Cardiac septum (tissue), 1 donor: ENCODE measurements at places on chromosomes 4 and X. TPM values are rescaled to one million over a fixed set of nuclear protein-coding genes. Genes with fewer than 3 reads are reported as not detected.

DNA sequence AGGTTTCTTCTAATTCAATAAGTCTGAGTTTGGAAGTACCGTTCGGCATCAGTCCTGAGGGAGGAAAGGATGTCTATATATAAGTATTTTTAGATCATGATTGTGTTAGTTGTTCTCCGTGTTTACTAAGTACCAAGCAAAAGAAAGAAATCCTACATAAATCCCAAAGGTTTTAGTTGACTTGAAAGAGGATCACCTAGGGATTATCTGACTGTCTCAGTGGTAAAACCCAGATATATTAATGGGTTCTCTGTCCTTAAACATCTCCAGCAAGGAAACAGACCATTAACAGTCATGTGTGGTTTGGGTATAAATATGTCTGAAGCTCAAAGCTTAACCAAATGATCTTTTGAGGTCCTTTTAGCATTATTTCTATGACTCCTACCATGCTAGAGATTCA, 207.1 kb upstream of the RASGEF1B start:
- no peak for DNase-seq

DNA sequence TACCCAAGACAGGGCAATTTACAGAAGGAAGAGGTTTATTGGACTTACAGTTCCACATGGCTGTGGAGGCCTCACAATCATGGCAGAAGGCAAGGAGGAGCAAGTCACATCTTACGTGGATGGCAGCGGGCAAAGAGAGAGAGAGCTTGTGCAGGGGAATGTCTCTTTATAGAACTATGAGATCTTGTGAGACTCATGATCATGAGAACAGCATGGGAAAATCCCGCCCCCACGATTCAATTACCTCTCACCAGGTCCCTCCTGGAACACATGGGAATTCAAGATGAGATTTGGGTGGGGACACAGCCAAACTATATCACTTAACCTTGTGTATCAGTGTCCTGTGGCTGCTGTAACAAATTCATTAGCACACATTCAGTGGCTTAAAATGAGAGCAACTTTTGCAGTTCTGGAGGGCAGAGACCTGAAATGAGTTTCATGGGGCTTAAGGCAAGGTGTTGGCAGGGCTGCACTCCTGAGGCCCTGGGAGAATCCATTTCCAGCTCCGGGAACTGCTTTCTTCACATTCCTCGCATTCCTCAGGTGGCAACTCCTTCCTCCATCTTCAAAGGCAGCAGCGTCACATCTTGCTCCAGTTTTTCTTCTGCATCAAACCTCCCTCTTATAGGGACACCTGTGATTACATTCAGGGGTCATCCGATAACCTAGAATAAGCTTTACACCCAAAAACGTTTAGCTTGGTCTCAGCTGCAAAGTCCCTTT, 22.3 kb upstream of the NSG1 start:
- no peak for DNase-seq

DNA sequence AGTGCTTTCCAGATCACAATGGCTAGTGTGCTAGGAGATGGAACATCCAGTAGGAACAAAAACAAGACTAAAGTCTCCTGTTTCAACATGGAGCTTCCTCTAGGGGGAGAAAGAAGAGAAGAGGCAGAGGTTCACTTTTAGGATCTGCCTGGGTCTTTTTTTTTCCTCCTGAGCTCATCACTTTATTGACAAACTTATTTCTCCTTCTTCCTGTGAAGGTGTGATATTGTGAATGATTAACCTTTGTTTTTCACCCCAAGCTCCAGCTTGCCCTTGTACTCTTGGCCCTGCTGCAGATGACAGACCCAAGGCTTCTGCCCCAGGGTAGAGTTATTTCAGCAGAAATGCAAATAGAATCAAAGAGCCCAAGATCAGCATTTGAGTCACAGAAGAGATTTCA, 13.5 kb downstream of the PAGE4 start:
- DNase-seq: no peak

- DNase-seq: no peak
These were observed 163.3 kb upstream of the MAMLD1 start for GRCh38 chrX:150199803-150200202.

DNA sequence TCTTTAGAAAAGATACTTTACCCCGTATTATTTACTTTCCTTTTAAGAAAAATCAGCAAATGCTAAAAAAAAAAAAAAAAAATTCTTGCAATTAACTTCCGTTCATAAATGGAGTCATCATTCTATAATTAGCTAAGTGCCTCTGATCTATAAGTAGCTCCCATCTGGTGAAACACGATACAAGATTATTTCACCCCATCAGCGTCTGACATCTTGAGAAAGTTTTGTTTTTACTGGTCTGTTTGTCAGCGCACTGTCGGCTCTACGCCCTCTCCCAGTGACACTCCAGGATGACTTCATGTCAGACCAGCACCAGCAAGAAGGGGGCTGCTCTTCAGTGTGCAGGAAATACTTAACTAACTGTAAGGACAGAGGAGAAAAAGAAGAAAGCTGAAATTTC, 108.3 kb downstream of the AFAP1 start:
- DNase-seq: no peak

- no peak for DNase-seq
These were observed 156.6 kb upstream of the ARSJ start for GRCh38 chr4:114136069-114136468.

DNA sequence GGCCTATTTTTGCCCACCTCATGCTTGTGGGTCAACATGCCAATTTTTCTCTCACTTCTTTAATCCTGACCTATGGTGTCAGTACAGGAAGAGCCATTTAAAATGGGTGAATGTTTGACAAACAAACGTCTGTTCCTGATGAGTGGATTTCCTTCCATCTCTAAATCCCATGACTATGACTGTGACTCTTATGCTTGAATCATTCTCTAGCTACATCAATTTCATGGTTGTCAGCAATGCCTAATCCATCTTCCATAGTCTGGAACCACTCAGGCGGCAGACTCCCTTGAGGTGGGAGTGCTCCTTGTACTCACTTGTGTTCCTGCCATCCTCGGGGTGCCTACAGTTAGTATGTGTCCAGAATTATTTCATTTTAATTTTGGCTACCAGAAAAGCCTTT, 194.9 kb upstream of the RPS6KA3 start:
- DNase-seq: no peak

Gene RHOXF2
- total RNA-seq: not detected

Gene FAM47E
- total RNA-seq: 2.9 TPM

Gene SLC10A7
- total RNA-seq: 5.0 TPM
